ENCODE measurements at places on chromosomes 11 and 22. TPM values are rescaled to one million over a fixed set of nuclear protein-coding genes. Genes with fewer than 3 reads are reported as not detected.
A peak's percentile ranks its signal among the peaks of the same experiment; 100 is the strongest.

- no peak for DNase-seq
Observed at GRCh38 chr11:34652191-34652973, 31.5 kb downstream of the EHF start.

GRCh38 chr22:19631899-19632667, 82.2 kb upstream of the SEPTIN5 start:
- peak; percentile 50 for DNase-seq

DNA sequence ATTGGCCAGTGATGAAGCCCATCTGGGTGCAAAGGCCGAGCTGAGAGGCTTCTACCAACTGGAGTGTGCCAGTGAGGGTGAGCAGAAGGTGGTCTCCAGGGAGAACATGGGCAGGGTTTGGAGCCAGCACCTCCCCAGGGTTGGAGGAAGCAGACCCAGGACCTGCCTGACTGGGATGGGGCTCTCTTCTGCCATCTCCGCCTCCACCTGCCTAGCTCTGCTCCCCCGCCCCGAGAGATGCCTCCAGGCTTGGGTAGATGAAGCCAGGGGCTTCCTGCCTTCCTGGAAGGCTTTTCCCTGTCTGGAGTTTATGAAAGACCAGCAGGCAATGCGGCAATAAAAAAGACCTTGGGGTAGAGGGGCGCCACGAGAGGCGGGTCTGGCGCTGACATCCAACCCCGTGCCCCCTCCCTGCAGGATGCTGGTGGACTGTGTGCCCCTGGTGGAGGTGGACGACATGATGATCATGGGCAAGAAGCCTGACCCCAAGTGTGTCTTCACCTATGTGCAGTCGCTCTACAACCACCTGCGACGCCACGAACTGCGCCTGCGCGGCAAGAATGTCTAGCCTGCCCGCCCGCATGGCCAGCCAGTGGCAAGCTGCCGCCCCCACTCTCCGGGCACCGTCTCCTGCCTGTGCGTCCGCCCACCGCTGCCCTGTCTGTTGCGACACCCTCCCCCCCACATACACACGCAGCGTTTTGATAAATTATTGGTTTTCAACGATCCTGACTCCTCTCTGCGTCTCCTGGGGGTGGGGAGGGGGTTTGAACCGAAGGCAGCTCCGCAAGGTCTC, 3.3 kb downstream of the SELENOM start:
- no peak for DNase-seq

RCOR2 gene
- total RNA-seq: 0.23 TPM

GRCh38 chr11:64303109-64304031, 2.0 kb upstream of the ESRRA start:
- no peak for DNase-seq

All from LHCN-M2 (cell line).